ENCODE measurements at places on chromosomes 5 and 9. TPM values are rescaled to one million over a fixed set of nuclear protein-coding genes. Genes with fewer than 3 reads are reported as not detected.

OBP2B gene
- total RNA-seq, result not detected

NR2F1-AS1 gene
- 4.9 TPM for total RNA-seq

- DNase-seq, result no peak
- H3K4me1 ChIP-seq, result no peaks in the 10 kb centered on the region
- H3K27me3 ChIP-seq, result no peaks in the 10 kb centered on the region
- H3K4me3 ChIP-seq, result no peak overlapping the region
- H3K27ac ChIP-seq, result no peak overlapping the region
Observed at GRCh38 chr9:115240676-115241075, 122.7 kb upstream of the TNC start.

- H3K27me3 ChIP-seq, result no peaks in the 10 kb centered on the region
- no peak overlapping the region for H3K4me3 ChIP-seq
- H3K27ac ChIP-seq, result no peak overlapping the region
- no peaks in the 10 kb centered on the region for H3K36me3 ChIP-seq
- DNase-seq, result no peak
- H3K4me1 ChIP-seq, result no peaks in the 10 kb centered on the region
Observed at GRCh38 chr5:112065781-112066180, 308.8 kb upstream of the NREP start.

DNA sequence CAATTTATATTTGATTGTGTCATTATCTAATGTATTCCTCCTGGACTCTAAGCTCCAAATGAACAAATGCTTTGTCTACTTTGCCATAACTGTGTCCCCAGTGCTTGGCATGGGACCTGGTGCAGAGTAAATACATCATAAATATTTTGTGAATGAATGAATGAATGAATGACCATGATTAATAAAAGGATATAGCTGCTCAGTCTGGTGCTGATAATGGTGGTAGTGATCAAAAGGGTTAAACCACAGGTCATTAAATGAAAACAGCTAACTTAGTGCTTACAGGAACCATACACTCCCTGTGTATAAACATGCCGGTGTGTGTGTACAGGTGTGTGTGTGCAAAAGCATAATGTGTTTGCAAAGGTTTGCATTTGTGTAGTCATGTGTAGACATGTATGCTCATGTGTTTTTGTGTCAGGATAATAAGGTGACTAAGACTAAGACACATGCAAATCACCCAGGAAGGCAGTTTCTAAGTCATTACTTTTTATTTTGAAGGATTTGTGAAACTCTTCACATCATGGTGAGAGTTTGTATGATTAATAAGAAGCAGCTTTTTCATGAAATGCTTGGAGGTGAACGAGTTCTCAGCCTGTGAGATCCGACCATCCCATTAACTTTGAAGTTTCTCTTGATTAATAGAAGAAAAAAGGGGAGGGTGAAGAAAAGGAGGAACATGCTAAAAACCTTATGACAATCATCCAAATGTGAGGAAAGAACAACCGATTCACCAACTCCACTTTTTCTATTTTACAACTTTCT, 24.6 kb downstream of the SPARC start:
- no peak overlapping the region for H3K4me3 ChIP-seq
- H3K27me3 ChIP-seq, result no peaks in the 10 kb centered on the region
- peaks cover 15% of the 10 kb centered on the region for H3K4me1 ChIP-seq
- no peak overlapping the region for H3K27ac ChIP-seq
- H3K36me3 ChIP-seq, result no peaks in the 10 kb centered on the region

Measured in body of pancreas (tissue), 4 donors.